T-cell (primary cell): ENCODE measurements at places on chromosomes 1 and 21. TPM values are rescaled to one million over a fixed set of nuclear protein-coding genes. Genes with fewer than 3 reads are reported as not detected.
A peak's percentile ranks its signal among the peaks of the same experiment; 100 is the strongest.

DNA sequence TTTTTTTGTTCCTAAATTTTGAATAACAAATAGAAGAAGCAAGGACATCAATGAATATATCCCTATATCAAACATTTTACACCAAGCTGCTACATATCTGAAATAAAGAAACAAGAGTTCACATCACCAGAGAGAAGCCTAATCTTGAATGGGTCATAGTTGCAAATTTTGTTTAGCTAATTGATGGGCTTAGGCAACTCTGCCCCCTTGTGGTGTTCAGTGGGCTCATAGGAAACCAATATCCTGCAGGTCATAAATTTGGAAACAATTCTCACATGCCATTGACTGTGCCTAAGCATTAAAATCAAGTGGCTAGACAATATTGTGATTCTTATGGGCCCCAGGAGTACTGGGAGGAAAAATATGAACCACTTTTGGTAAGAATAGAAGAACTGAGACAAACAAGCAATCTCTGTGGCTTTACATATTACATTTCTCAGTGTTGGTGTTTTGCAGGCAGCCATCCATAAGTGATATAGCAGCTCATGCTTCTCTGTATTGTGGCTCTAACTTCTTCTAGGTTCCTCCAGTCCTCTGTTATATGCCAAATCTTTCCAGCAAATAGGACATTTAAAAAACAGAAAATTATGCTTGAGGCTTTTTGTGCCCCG is 1262.8 kb upstream of the PRMT6 start:
- H3K4me1 ChIP-seq = no peaks in the 10 kb centered on the region
- DNase-seq = no peak
- no peaks in the 10 kb centered on the region for H3K36me3 ChIP-seq
- H3K27me3 ChIP-seq = no peaks in the 10 kb centered on the region

GRCh38 chr1:201655910-201656309 is 117.0 kb downstream of the NAV1 start:
- no peak for DNase-seq
- no peak overlapping the region for H3K4me3 ChIP-seq
- H3K27me3 ChIP-seq = no peaks in the 10 kb centered on the region
- no peak overlapping the region for H3K27ac ChIP-seq
- H3K36me3 ChIP-seq = no peaks in the 10 kb centered on the region

- no peak for DNase-seq
- H3K27ac ChIP-seq = no peak overlapping the region
- H3K36me3 ChIP-seq = no peaks in the 10 kb centered on the region
These were observed 591.6 kb upstream of the PLXNA2 start for GRCh38 chr1:208835781-208836180.

DNA sequence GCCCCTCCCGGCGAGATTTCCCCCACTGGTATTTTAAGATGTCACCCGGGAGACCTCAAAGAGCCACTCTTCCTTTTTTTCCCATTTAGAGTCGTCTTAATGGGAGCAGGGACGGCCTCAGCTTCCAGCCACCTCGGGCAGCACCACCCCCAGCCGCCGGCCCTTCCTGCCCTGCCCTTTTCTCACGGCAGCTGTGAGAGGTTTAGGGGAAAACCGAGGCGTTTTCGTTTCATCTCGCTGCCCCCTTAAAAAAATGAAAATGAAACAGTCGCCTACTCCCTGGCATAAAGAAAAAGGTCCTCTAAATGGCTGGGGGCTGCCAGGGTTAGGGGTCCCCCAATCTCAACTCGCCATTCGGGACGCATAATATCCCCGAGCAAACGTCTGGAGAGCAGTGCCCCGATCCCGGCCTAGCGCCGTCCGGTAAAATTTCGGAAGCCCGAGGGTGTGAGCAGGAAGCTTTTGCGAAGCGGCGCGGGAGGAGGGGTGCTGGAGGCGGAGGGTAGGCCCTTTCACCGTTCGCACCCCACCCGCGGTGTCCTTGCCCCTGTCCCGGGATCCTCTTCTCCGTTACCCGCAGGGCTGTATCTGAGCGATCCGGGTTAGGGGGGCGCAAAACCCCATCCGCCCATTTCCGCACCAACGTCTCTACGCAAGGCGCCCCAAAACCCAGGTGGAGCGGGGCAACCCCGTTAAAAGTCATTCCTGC is 1.2 kb downstream of the RUNX3 start:
- peak overlapping the region; percentile 87 for H3K4me3 ChIP-seq
- H3K27ac ChIP-seq = peak overlapping the region; percentile 96
- H3K27me3 ChIP-seq = peaks cover 5% of the 10 kb centered on the region
- H3K36me3 ChIP-seq = peaks cover 6% of the 10 kb centered on the region

TNNI3K gene
- not detected for total RNA-seq
